A549 treated with CORT108297 at 1 μM for 4 hours (cell line): ENCODE measurements at places on chromosomes 13 and 19. TPM values are rescaled to one million over a fixed set of nuclear protein-coding genes. Genes with fewer than 3 reads are reported as not detected.

The N4BP2L1 gene
- 0.40 to 0.64 TPM (median 0.51 TPM) in 5 replicates for total RNA-seq

The ZNF442 gene
- not detected in 5 replicates for total RNA-seq

The GPR12 gene
- not detected in 5 replicates for total RNA-seq

The CEACAM1 gene
- total RNA-seq: 1.7 to 1.9 TPM (median 1.8 TPM) in 5 replicates

The KANK2 gene
- total RNA-seq: 27.9 to 45.0 TPM (median 41.2 TPM) in 5 replicates

The CPAMD8 gene
- total RNA-seq: 0.08 to 0.23 TPM in 2 of 5 replicates, not detected in the others

The RNF113B gene
- not detected in 5 replicates for total RNA-seq

The ATP4B gene
- not detected in 5 replicates for total RNA-seq

The KIR2DL4 gene
- total RNA-seq: not detected in 5 replicates

The CARM1 gene
- 35.2 to 52.7 TPM (median 48.7 TPM) in 5 replicates for total RNA-seq

The C2CD4C gene
- 0.25 to 0.59 TPM (median 0.54 TPM) in 5 replicates for total RNA-seq
